ENCODE measurements at places on chromosomes 6 and 20.

- DNase-seq: no peak
Observed at GRCh38 chr6:95725344-95725743, 148.0 kb downstream of the MANEA start.

DNA sequence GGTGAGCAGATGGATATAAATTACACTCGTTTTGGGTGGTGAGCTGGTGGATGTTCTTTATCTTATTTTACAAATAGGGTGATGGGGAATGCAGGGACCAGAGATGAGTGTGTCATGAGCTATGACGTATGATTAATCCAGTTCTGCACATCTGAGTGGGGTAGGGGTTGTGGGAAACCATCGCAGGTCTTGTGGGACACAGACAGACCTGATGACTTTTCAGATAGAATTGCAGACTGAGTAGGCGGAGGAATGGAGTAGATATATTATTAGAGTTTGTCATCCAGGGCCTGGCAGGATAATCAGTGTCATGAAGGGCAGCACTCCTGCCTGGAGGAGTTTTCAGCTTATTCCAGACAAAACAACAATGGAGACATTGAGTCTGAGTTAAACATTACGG lies 12.9 kb upstream of the DSP start:
- no peak for DNase-seq

DNA sequence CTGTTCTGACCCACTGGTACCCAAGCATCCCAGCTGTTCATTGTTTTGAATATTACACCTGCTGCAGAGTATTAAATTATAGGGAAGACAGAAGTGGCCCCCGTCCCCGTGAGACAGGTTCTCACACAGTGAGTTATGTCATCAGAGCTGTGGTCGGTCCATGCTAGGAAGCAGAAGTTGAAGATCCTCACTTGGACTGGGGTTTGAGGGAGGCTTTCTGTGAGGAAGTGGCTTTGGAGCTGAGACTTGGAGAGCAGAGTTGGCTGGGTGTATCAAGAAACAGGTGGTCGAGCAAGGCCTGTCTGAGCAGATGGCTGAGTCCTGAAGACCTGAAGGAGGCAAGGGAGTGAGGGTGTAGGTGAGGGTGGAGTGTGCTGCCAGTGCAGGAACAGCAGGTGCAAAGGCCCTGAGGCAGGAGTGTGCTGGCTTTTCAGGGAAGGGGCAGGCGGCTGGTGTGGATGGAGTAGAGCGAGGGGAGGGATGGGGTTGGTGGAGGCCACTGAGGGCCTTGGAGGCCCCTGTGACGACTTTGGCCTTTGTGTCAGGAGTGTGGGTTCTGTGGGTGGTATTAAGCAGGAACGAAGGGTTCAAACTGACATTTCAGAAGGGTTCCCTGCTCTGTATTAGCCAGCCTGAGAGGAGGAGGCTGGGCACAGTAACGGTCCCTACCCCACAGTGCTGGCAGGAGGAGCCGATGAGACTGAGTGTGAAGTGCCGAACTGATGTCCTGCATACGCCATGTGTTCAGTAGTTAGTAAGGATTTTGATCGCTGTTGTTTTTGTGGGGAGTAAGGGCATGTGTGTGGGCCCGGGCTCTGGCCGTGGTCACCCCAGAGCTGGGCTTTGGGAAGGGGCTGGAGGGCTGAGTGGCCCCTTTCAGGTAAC lies 11.8 kb downstream of the SRC start:
- DNase-seq: no peak

- DNase-seq: no peak
Observed at GRCh38 chr6:144149894-144150709, at the start of gene STX11. Gene STX11, plus strand, starts transcription at chr6:144150517. Its CDS starts 36,111 bp downstream, at chr6:144186628.

DNA sequence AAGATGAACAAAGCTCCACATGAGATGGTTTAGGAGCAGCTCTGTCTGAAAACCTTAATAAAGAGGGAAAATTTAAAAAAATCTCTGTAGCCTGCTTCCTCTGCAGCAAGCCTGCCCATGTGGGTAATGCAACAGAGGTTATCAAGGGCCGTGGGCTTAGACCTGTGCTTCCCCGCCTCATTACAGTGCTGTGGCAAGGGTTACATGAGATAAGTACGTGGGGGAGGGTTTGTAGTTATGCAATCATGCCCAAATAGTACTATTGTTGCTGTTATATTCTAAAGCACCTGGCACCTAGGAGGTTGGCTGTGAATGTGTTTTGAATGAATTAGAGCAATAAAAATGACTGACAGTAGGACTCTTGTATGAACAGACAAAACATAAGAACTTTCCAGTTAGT lies 68.3 kb downstream of the PKHD1 start:
- DNase-seq: no peak

- DNase-seq: no peak
Observed at GRCh38 chr6:15389084-15389764, 143.4 kb downstream of the JARID2 start.

DNA sequence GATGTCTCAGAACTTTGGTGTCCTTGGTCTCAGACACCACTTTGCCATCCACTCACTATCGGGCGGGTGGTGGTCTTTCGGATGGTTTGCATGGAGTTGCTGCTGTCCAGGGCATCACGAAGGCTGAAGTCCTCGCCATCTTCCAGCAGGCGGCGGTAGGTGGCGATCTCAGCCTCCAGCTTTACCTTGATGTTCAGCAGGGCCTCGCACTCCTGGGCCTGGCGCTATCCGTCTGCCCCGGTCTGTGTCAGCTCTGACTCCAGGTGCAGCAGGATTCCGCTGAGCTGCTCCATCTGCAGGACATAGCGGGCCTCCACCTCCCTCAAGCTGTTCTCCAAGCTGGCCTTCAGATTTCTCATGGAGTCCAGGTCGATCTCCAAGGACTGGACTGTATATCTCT lies 36.0 kb downstream of the ZNF311 start:
- no peak for DNase-seq

DNA sequence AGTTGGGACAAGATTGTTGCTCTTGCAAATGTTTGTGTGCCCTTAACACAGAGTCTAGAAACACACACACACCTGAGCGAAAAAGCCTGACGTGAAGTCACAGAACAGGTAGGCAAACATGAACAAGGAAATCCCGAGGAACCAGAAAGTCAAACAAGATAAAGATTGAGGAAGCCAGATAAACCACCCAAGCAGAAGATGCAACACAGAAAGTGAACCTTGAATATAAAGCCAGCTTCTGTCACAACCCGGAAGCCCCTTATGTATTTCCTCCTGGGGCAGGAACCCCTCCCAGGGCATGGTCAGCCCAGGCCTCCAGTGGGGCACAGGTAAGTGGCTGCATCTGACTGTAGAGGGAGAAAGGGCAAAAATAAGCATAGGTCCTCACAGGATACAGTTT lies 158.2 kb upstream of the SUPT3H start:
- DNase-seq: no peak

GRCh38 chr6:53056273-53056672 lies 8.9 kb upstream of the FBXO9 start:
- no peak for DNase-seq

DNA sequence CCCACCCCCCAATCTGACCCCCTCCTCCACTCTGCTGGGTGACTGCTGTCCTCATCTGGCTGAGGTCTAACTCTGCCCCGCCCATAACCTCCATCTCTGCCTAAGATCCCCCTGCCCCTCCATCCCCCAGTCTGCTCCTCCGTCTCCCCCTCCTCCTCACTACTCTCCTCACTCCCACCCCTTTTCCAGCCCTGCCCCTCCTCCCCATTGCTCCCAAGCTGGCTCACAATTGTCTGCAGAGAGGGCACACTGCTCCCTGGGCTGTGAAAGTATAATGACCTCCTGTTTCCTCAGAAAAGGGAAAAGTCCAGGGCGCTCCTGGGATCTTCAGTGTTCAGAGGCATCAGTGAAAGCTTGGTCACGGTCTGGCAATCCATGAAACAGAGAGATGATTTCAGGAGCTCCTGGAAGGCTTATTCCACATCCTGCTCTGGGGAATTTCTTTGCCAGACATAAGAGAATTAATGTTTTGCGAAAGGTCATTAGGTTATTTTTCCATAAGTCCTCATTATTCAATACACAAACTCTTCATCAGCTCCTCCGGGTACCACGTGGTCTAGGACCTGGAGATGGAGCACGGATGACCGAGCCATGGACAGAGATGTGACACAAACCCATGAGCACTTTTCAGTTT lies 21.5 kb downstream of the CST5 start:
- DNase-seq: no peak

All from retinal pigment epithelial cell (primary cell).